ENCODE measurements at places on chromosomes 5 and 9. TPM values are rescaled to one million over a fixed set of nuclear protein-coding genes. Genes with fewer than 3 reads are reported as not detected.

The SLC6A19 gene
- not detected for total RNA-seq

The SH2D3C gene
- 23.9 TPM for total RNA-seq

The PCDHA10 gene
- total RNA-seq: not detected

The IL3 gene
- 0.36 TPM for total RNA-seq

The CDH9 gene
- not detected for total RNA-seq

The EIF4E1B gene
- not detected for total RNA-seq

The UBE2QL1 gene
- total RNA-seq: not detected

The WHRN gene
- total RNA-seq: 1.1 TPM

The FOXD4L6 gene
- not detected for total RNA-seq

The ORM2 gene
- total RNA-seq: not detected

The IL5 gene
- total RNA-seq: 7.2 TPM

The RUFY1 gene
- total RNA-seq: 41.0 TPM

The RGMB gene
- total RNA-seq: 0.74 TPM

The SPACA9 gene
- 0.71 TPM for total RNA-seq

The GRM6 gene
- total RNA-seq: not detected

The UBE2B gene
- total RNA-seq: 62.6 TPM

The ZNF462 gene
- not detected for total RNA-seq

The PCDHB10 gene
- not detected for total RNA-seq

The ADRB2 gene
- total RNA-seq: 4.4 TPM

All from natural killer cell treated with Interleukin-12 subunit alpha and Interleukin-12 subunit beta and Interleukin-15 and Interleukin-18, amount 100 ng/mL, for 72 hours (primary cell).